ENCODE measurements at places on chromosomes 11 and 22.
A peak's percentile ranks its signal among the peaks of the same experiment; 100 is the strongest.

GRCh38 chr11:6557063-6557462 is 46.4 kb downstream of the RRP8 start:
- DNase-seq = no peak

DNA sequence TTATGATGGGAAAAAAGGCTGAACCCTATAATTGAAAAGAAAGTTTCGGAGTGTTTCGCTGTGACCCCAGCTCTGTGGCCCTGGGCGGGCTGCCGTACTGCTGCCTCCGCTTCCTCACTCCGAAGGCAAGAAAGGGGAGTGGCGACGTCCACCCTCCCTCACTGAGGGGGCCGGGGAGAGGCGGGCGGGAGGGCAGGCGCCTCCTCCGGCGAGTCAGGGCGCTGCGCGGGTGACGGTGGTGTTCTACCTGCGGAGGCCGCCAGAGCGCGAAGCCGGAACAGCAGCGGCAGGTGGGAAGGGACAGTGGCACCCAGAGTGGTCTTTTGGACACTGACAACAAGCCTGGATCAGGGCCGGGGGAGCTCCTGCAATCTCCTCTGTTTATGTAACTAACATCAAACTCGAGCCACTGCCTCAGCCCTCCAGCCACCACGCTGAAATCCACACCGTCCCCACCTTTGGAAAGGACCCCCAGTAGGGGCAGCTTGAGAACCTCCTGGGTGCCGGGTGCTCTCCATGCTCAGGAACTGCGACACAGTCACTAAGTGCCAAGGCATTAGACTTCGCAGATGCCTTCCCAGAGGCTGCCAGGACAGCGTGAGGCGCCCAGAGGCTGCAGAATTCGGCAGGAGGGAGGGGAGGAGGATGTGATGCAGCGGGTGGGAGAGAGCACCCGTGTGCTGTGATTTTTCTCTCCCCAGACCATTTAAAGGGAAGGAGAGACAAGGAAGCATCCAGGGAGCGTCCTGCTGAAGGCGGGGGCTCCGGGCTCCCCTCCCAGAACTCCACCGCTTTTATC is 25.5 kb downstream of the BID start:
- DNase-seq = no peak

DNA sequence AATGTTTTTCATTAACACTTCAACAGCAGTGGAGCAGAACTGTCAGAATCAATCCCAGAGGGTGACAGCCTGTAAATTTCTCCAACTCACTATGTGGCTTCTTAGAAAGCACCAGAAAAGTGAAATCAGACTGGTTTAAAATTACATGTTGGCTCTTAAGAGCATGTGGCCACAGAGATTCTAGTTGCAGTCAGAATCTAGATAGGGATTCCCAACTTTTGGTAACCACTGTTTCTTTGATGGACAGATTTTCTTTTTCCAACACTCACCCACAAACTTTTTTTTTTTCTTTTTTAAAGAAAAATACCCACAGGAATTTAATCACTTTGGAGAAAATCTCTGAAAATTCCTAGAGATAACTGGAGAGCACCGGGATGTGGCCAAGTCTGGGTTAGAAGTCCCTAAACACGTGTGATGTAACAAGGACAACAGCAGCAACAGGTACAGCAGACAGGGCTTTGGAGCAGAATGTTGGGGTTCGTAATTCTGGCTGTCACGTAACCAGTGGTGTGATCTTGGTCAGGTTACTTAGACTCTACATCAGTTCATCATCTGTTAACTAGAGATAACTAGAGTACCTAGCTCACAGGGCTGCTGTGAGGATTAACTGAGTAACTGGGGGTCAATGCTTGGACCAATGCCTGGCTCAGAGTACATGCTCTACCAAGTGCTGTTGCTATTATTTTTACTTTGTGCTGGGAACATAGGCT is 100.1 kb downstream of the NAT10 start:
- DNase-seq = peak; percentile 75

GRCh38 chr11:108221911-108222573 is 396 bp downstream of the NPAT start:
- no peak for DNase-seq

DNA sequence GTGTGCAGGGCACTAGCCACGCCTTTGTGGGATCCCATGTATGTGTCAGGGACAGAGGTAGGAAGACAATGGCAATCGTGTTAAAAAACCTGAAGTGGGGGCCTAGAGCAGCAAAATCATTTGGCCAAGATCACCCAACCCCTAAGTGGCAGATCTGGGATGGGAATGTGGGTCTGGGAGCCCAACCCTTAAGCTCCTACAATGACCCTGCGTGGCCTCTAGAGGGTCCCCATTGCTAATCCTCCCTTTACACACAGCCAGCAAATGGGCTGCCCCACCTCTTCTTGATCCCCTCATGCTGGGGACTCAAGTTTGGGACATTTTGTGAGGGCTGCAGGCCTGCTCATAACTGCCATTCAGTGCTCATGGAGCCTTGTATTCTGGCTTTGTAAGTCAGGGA is 73.2 kb upstream of the SUSD2 start:
- DNase-seq = no peak

- no peak for DNase-seq
These were observed 39.3 kb upstream of the PICALM start for GRCh38 chr11:86108191-86108590.

DNA sequence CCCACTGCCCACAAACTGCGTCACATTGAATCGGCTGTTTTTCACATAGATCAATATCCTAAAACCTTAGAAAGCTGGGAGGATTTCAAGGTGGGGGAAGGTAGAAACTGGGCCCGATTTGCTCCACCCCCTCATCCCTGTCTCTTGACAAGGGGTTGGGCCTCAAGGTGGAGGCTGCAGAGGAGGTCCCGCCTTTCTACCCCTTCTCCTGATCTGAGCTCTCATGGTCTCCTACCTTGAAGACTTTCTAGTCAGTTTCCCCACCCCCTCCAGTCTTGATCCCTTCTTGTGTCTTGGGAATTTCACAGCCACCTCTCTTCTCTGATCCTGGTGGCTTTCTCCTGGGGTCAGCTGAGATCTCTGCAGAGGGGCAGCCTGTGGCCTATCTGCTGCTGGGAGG is 4.5 kb upstream of the STARD10 start:
- no peak for DNase-seq

GRCh38 chr11:120424185-120424969 is 87.2 kb upstream of the GRIK4 start:
- no peak for DNase-seq

DNA sequence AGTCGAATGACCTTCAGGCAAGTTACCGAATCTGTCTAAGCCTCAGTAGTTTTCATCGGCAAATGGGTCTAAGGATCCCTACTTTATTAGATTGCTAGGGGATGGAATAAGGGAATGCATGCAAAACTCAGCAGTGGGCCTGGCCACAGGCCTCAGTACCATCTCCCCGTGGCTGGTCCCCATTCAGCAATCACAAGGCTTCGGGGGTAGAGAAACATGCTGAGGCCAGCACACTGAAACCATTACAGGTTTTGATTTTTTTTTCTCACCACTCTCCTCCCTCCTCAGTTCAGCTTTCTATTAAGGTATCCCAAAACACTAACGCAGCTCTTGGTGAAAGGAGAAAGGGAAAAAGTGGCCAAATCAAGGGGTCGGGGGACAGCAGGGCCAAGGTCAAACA is 11.9 kb downstream of the KIRREL3 start:
- DNase-seq = no peak

GRCh38 chr11:111455291-111456085 is 56.7 kb downstream of the BTG4 start:
- no peak for DNase-seq

- no peak for DNase-seq
These were observed 2.9 kb upstream of the VSIG10L2 start for GRCh38 chr11:125942771-125943428.

- no peak for DNase-seq
These were observed 10.1 kb upstream of the NEAT1 start for GRCh38 chr11:65412271-65413076.

DNA sequence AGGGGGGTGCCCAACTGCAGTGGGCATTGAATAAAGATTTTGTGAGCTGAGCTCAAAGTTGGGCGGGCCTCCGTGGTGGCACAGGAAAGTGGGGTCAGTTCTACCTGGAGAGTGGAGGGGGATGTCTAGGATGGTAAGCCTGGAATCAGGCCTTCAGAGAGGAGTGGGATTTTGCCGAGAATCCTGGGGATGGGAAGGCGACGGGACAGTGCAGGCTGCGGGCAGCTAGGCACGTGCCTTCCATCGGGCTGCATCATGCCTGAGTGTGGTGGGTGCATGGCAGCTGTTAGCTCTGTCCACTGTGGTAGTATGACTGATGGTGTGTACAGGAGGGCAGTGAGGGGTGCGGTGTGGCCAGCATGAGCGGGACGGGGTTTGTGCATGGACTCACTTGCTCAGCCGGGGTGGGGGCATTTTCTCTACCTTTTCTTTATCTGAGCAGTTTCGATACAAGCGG is 3.6 kb downstream of the SHANK3 start:
- no peak for DNase-seq

- DNase-seq = no peak
These were observed 997 bp downstream of the DEAF1 start for GRCh38 chr11:693887-694562.

DNA sequence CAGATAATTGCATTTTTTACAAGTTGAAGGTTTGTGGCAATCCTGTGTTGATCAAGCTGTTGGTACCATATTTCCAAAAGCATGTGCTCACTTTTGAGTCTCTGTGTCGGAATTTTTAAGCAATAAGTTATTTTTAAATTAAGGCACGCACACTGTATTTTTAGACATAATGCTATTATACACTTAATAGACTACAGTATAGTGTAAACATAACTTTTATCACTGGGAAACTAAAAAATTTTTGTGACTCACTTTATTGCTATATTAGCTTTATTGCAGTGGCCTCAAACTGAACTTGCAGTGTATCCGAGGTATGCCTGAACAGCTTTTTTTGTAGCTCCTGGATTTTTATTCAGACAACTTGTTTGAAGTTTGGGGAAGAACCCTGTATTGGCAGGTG is 31.3 kb upstream of the RRM1 start:
- peak; percentile 8 for DNase-seq

DNA sequence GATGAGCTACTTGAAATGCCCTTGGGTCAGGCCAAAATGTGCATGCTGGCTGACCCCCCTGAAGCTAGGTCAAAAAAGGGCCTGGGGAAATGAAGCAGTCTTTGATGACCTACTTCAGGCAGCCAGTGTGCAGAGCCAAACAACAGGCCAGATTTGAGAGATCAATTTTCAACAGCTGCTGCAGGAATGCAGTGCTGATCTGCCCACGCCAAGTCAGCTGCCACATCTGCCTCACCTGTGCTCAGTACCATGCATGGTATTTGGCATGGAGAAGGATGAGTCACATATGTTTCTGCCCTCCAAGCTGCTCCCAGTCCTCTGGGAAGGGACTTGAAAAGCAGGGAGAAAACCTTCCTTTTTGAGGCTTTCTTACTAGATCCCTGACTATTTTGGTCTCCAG is 35.8 kb downstream of the MTNR1B start:
- peak; percentile 59 for DNase-seq

DNA sequence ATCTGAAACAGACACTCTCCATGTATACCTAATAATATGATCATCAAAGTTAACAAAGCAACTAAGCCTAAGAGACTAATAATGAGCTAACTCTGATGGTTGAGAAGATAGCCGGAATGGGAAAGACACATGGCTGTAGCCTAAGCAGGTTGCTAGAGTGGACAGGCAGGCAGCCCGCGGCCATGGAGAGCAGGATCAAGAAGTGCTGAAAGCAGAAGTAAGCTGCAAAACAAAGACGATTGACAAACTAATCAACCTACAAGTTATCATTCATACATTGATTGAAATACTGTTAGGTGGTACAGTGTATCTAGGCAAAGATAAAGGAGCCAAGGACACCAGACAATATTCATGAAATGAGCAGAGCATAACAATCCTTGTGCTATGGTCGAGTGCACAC is 29.3 kb downstream of the SLN start:
- no peak for DNase-seq

- DNase-seq = no peak
These were observed 905.5 kb upstream of the RAG2 start for GRCh38 chr11:37503411-37504059.

DNA sequence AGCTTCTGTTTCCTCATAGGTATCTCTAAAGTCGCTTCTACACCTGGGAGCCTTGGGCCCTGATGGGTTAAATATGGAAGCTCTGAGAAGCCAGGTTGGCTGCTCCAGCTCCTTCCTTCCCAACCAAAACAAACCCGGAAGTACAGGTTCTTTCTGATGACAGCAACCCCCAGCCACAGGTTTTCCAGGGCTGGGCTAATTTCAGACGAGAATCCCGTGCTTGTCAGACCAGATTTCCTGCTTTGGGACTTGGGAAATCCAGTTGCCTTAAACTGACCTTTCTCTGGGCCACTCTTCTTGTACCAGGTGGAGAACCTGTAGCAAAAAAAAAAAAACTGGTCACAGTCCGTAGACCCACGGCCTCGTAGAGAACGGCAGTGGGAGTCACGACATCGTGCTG is 51.9 kb downstream of the RBX1 start:
- DNase-seq = no peak

DNA sequence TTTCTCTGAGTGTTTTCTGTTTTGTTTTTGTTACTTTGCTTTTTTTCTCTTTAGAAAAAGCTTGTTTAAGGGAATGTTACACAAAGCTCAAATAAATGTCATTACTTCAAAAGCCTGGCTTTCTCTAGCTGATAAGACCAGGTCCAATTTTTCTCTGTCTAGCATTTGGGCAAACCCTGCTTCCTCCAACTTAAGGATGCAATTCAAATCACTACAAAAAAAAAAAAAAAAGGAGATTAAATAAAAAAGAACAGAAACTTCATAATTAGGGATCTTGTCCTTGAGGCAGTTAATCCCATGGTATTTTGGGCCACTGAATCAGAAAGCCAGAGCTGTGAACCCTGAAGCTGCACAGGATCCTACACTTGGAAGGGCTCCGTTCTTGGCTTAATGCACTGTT is 480.8 kb upstream of the KIRREL3 start:
- no peak for DNase-seq

GRCh38 chr11:117199916-117200812 is 994 bp downstream of the TAGLN start:
- DNase-seq = no peak

- no peak for DNase-seq
These were observed 2.0 kb downstream of the PEX26 start for GRCh38 chr22:18079706-18080233.

GRCh38 chr11:77214557-77214956 is 86.5 kb downstream of the MYO7A start:
- no peak for DNase-seq

All from astrocyte (in vitro differentiated cells and primary cell).